ENCODE measurements at places on chromosomes 3 and 15.
A peak's percentile ranks its signal among the peaks of the same experiment; 100 is the strongest.

DNA sequence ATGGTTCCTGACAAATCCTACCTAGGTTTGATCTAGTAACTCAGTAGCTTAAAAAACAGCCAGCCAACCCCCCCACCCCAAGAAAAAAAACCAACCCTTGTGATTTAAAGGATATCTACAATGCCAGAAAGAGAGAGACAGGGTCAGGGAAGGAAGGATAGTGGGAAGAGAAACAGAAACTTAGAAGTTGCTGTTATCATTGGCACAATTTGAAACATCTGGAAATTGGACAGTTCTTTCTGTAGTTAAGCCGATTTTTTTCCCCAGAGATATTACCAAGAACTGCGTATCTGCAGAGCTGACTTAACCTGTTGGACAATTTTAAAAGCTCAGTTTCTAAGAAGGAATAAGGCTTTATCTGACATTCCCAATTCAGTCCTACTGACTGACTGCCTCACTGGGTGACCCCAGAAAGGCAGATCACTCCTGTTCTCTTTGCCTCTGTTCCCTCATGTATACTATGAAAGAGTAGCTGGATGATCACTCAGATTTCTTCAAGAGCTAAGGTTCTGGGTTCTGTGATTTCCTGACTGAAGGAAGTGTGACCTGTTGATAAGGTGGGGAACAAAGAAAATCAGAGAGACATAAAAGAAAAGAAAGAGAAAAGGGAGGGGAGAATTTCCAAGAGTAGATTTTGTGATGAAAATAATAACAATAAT lies 128.3 kb downstream of the MAP2K5 start:
- no peaks in the 10 kb centered on the region for H3K27me3 ChIP-seq
- no peaks in the 10 kb centered on the region for H3K4me1 ChIP-seq
- DNase-seq = no peak
- peaks cover 5% of the 10 kb centered on the region for H3K36me3 ChIP-seq

- peak; percentile 94 for DNase-seq
- no peaks in the 10 kb centered on the region for H3K36me3 ChIP-seq
- peak overlapping the region; percentile 92 for H3K4me3 ChIP-seq
- peaks cover 33% of the 10 kb centered on the region for H3K4me1 ChIP-seq
- peak overlapping the region; percentile 98 for H3K27ac ChIP-seq
- no peaks in the 10 kb centered on the region for H3K27me3 ChIP-seq
Observed at GRCh38 chr3:168096210-168096652, 507 bp upstream of the GOLIM4 start.

DNA sequence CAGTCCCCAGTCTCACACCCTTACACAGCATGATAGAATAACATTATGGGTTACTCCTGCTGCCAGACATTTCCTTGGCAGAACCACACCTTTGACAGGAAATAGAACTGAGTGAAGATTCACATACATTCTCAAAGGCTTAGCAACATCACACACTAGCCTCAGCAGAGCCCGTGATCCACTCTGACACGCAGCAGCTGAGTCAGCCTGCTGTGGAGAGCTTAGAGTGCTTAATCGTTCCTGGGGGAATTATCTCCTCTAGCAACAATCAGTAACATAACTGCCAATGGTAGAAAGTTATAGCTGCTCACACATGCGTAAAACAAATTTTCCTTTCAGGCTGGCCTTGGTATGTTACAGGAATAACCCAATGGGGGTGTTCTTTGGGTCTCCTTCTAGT lies 382.1 kb downstream of the GAP43 start:
- H3K4me3 ChIP-seq = no peak overlapping the region
- peaks cover 4% of the 10 kb centered on the region for H3K4me1 ChIP-seq
- H3K27me3 ChIP-seq = no peaks in the 10 kb centered on the region
- no peak overlapping the region for H3K27ac ChIP-seq
- DNase-seq = no peak

DNA sequence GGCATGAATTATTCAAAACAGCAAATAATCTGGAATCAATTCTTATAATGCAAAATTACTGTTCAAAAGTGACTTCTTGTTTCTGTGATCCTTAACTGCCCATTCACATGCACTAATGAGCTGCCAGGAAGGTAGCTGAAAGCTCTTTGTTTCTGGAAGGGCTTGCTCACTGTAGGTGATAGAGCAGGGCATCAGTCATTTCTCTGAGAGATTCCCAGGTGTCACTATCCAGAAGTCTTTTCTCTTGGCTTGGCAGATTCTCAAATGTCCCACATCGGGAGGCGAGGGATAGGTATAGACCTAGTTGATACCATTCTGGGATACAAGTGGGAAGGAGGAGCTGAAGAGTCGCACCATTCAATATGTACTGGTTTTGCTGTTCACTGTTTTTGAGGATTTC lies 35.0 kb downstream of the C3orf85 start:
- H3K4me3 ChIP-seq = no peak overlapping the region
- H3K4me1 ChIP-seq = no peaks in the 10 kb centered on the region
- no peak for DNase-seq
- no peaks in the 10 kb centered on the region for H3K36me3 ChIP-seq
- no peaks in the 10 kb centered on the region for H3K27me3 ChIP-seq

GRCh38 chr3:126828306-126828705 lies 124.3 kb downstream of the CHCHD6 start:
- peaks cover 6% of the 10 kb centered on the region for H3K4me1 ChIP-seq
- H3K27me3 ChIP-seq = no peaks in the 10 kb centered on the region
- no peaks in the 10 kb centered on the region for H3K36me3 ChIP-seq
- peak overlapping the region; percentile 52 for H3K27ac ChIP-seq
- peak; percentile 92 for DNase-seq

GRCh38 chr3:13493867-13494441 lies 13.8 kb downstream of the HDAC11 start:
- H3K36me3 ChIP-seq = peaks cover 32% of the 10 kb centered on the region
- no peak overlapping the region for H3K4me3 ChIP-seq
- no peaks in the 10 kb centered on the region for H3K27me3 ChIP-seq
- DNase-seq = no peak
- peaks cover 14% of the 10 kb centered on the region for H3K4me1 ChIP-seq

DNA sequence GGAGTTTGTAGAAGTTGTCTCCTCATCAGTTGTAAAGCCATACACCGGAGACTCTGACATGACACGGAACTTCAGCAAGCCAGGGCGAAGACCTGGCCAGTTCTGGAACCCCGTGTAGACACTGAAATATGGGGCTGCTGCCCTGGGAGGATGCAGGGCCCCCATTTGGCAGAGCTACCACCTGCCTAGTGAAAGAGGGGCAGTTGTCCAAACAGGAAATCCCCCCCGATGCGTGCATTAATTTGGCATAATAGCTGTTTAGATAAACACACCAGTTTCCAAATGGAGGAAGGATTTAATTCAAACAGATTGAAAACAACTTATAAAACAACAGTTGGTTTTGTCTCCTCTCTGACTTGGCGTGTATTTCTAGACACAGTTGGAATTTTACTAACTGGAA lies 357.2 kb downstream of the GABRG3 start:
- no peaks in the 10 kb centered on the region for H3K36me3 ChIP-seq
- H3K27me3 ChIP-seq = peaks cover 4% of the 10 kb centered on the region
- no peak overlapping the region for H3K4me3 ChIP-seq
- DNase-seq = no peak

- no peak for DNase-seq
- H3K27ac ChIP-seq = no peak overlapping the region
- no peaks in the 10 kb centered on the region for H3K36me3 ChIP-seq
Observed at GRCh38 chr3:59406943-59407342, 357.1 kb upstream of the CFAP20DC start.

DNA sequence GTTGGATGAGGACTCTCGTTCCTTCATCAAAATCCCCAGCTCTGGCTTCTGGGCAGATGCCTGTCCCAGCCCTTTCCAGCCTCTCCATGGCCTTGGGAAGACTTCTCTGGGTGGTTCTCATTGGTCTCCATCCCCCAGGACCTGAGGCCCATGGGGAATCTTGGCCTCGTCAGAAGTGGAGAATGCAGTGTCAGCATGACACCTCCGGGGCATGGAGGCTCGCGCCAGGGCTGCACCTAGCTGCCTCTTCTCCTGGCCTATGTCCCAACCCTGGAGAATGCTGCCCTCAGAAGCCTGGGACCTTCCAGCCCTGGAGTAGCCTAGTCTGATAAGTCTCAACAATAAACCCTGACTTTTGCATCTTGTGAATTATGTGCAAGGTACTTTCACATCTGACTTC lies 3.0 kb downstream of the KBTBD13 start:
- no peak for DNase-seq
- no peak overlapping the region for H3K4me3 ChIP-seq
- H3K27ac ChIP-seq = no peak overlapping the region
- H3K4me1 ChIP-seq = peaks cover 81% of the 10 kb centered on the region
- H3K36me3 ChIP-seq = no peaks in the 10 kb centered on the region

- H3K4me3 ChIP-seq = no peak overlapping the region
- H3K36me3 ChIP-seq = no peaks in the 10 kb centered on the region
- DNase-seq = no peak
- H3K27ac ChIP-seq = no peak overlapping the region
Observed at GRCh38 chr3:131705558-131706051, 202.8 kb upstream of the MRPL3 start.

DNA sequence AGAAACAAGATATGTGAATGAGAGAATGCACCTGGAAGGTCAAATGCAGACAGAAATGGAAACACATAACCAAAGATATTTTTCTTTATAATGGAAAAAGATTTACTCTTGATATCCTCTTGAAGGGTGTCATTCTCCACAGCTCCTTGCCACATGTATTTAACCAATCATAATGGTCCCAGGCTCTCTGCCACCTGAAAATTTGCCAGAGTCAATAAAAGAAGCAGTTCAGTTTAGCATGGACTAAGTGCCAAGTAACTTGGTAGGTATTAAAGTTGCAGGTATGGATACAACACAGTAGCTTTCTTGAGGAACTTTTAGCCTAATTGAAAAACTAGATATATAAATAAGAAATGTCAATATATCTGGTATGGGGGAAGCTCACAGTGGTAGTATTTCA lies 33.5 kb downstream of the TUSC7 start:
- no peaks in the 10 kb centered on the region for H3K4me1 ChIP-seq
- no peaks in the 10 kb centered on the region for H3K36me3 ChIP-seq
- no peaks in the 10 kb centered on the region for H3K27me3 ChIP-seq
- no peak overlapping the region for H3K27ac ChIP-seq
- no peak overlapping the region for H3K4me3 ChIP-seq

GRCh38 chr3:186216900-186217819 lies 108.3 kb upstream of the ETV5 start:
- no peak overlapping the region for H3K4me3 ChIP-seq
- no peak for DNase-seq
- no peaks in the 10 kb centered on the region for H3K27me3 ChIP-seq
- H3K4me1 ChIP-seq = peaks cover 46% of the 10 kb centered on the region

DNA sequence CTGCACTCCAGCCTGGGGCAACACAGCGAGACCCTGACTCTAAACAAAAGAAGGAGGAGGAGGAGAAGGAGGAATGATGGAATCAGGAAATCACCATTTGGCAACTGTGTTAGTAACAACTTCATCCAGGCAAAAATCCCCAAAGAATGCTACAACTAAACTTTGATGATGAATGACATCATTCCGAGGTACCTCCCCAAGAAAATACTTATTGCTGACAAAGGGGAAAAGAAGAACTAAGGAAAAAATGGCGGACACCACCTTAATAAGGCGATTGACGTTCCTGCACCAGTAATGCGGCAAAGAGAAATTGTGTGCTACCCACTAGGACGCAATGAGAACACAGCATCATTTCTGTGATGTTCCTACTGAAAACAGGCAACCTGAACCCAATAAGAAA lies 78.2 kb upstream of the SLC6A11 start:
- no peaks in the 10 kb centered on the region for H3K36me3 ChIP-seq
- H3K4me3 ChIP-seq = no peak overlapping the region
- H3K27me3 ChIP-seq = peaks cover 13% of the 10 kb centered on the region
- no peak overlapping the region for H3K27ac ChIP-seq
- no peak for DNase-seq

DNA sequence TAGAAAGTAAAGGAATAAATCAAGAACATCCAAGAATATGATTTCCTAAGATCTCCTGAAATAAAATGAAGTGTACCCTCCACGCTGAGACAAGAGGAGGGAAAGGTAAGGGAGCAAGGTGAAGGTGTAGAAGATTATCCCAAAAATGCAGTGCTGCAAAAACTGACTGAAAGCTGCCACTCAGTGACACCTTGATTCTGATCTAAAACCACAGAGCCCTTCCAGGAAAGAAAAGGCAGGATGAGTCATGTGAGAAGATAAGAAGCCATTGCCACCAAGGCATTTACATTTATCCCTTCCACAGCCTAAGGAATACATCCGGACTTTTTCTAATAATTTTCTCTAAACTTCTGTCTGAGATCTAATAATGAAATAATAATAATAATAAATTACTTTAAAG lies 49.9 kb downstream of the IGSF11 start:
- H3K4me1 ChIP-seq = peaks cover 27% of the 10 kb centered on the region
- no peak overlapping the region for H3K27ac ChIP-seq
- no peaks in the 10 kb centered on the region for H3K36me3 ChIP-seq
- H3K4me3 ChIP-seq = no peak overlapping the region
- no peak for DNase-seq
- H3K27me3 ChIP-seq = no peaks in the 10 kb centered on the region

DNA sequence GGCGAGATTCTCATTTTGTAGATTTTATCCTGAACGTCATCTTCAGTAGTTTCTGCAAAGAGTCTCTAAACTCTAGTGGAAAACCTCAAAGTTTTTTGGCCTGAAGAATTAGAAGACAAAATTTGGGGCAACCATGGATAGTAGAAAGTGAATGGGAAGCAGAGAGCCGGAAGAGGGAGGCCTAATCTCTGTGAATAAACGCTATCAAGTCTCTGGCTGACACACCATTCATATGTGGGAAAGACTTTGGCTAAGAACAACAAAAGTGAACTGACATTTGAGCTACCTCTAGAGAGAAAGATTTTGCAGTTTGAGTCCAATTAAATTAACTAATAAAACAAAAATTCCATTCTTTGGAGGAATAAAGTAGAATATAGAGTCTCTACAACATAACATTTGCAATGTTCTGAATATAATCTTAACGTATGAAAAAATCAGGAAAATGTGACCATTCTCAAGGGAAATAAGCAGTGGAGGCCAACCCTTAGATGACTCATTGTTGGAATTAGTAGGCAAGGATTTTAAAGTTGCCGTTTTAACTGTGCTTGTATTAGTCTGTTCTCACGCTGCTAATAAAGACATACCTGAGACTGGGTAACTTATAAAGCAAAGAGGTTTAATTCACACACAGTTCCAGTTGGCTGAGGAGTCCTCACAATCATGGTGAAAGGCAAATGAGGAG lies 184.6 kb downstream of the C3orf38 start:
- H3K27me3 ChIP-seq = no peaks in the 10 kb centered on the region
- no peaks in the 10 kb centered on the region for H3K36me3 ChIP-seq
- H3K4me3 ChIP-seq = no peak overlapping the region

GRCh38 chr3:161576714-161577510 lies 80.3 kb downstream of the OTOL1 start:
- H3K36me3 ChIP-seq = no peaks in the 10 kb centered on the region
- no peak overlapping the region for H3K4me3 ChIP-seq
- H3K27ac ChIP-seq = no peak overlapping the region
- H3K27me3 ChIP-seq = no peaks in the 10 kb centered on the region
- no peaks in the 10 kb centered on the region for H3K4me1 ChIP-seq
- no peak for DNase-seq

- no peak overlapping the region for H3K4me3 ChIP-seq
- peaks cover 24% of the 10 kb centered on the region for H3K4me1 ChIP-seq
- H3K27me3 ChIP-seq = no peaks in the 10 kb centered on the region
- no peaks in the 10 kb centered on the region for H3K36me3 ChIP-seq
- DNase-seq = no peak
- no peak overlapping the region for H3K27ac ChIP-seq
Observed at GRCh38 chr3:11661052-11661656, 17.4 kb upstream of the VGLL4 start.
